ENCODE measurements at places on chromosomes 7 and 10.

- no peak for DNase-seq
Observed at GRCh38 chr10:115503546-115503945, 410.4 kb downstream of the ATRNL1 start.

DNA sequence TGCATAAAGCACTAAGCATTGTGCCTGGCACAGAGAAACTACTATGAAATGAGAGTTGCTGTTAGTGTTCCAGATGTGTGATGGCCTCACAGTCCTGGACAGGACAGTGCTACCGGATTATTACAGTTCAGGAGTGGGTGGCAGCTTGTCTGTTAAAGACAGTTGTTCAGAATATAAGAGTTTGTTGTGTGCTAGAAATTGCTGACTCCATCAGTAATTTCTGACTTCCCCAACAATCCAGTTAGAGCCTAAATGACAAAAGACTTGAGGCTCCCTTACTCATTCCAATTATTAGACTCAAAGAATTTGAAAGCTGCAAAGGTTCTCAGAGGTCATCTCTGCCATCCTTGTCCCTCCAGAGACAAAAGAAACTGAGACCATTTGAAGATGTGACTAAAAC is 34.3 kb upstream of the DNAJB12 start:
- DNase-seq = no peak

- no peak for DNase-seq
Observed at GRCh38 chr7:99898836-99899235, 20.5 kb downstream of the TRIM4 start.

DNA sequence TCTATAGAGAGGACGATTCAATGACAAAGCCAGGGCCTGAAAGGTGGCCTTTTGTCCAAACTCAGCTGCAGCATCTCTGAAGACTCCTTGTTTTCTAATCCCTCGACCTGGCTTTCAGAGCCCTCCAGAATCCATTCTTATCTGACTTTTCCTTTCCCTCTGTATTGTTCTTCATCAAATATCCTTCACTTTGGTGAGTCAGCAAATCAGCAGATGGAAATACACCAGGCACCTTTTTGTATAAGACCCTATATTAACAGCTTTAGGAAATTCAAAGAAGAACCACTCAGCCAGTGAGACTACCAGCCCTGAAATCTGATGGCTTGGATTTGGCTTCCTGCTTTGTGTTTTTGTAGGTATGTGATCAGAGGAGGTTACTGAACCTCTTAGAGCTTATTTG is 81.9 kb upstream of the RAB11FIP2 start:
- DNase-seq = no peak

- DNase-seq = no peak
Observed at GRCh38 chr7:117907049-117907640, 33.9 kb upstream of the CTTNBP2 start.

DNA sequence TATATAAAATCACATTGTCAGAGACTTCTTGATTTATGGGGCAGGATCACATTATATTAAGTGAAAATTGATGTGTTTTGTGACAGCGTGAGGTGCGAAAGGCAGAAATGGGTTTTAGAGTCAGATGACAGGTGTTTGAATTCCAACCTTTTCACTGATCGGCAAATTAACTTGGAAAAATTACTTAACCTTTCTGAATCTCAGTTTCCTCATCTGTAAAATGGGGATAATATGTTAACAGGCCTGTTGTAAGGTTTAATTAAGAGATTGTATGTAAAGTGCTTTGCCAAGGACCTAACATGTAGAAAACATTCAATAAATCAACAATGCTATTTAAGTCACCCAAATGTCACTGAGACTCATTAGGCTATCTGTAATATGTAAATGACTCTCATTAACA is 221.2 kb upstream of the LYZL1 start:
- no peak for DNase-seq
